ENCODE measurements at places on chromosomes 13 and 19.
A peak's percentile ranks its signal among the peaks of the same experiment; 100 is the strongest.

DNA sequence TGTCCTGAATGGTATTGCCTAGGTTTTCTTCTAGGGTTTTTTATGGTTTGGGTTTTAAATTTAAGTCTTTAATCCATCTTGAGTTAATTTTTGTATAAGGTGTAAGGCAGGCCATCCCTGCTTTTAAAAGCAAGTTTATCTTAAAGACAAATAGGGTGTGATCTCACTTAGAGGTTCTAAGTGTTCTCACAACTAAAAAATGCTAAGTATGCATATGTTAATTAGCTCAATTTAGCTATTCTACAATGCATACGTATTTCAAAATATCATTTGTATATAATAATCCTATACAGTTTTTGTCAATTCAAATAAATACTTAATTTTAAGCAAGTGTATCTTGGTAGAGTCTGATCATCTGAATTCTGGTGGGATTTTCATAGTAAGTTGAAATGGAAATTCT, 50.4 kb downstream of the MBNL2 start:
- no peak for DNase-seq

- DNase-seq, result peak; percentile 69
These were observed 347.2 kb downstream of the ZNF536 start for GRCh38 chr19:30719189-30719998.

DNA sequence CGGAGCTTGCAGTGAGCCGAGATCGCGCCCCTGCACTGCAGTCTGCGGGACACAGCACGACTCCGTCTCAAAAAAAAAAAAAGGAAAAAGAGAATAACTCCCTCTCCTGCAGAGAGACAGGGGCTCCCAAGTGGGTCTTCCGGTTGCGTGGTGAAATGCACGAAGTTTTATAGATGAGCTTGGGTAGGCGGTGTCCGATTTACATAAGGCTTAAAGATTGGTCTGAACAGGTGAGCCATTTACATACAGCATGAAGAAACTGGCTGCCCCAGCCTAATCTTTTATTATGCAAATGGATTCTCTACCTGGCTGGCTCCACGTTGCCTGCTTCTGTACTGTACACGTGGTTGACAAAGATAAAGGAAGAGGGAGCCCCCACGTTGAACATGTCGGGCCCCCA, 19.5 kb downstream of the ADGRE2 start:
- peak; percentile 20 for DNase-seq

DNA sequence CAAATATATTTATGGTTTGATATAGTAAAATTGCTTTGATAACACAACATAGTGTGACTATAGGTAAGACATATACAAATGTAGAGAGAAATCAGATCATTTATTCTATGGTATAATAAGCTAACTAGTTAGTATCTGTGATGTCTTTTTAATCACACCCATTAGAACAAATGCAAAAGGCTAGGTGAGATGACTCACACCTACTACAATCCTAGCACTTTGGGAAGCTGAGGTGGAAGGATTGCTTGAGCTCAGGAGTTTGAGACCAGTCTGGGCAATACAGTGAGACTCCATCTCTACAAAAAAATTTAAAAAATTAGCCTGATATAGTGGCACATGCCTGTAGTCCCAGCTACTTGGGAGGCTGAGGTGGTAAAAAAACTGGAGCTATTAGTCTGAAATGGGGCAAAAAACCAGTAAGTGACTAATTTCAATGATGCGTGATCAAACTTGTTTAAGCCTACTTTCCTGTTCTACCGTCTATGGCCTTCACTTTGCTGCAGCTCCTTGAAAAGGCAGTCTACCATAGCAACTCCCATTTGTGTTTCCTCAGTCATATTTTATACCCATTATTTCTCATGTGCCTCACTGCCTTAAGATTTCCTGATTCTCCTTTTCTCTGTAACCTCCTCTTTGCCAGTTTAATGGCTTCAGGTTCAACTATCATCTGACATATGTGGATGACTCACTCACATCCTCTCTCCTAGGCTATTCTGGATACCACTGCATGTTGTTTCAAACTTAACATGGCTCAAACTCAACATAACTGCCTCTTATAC, 12.5 kb downstream of the ALG5 start:
- DNase-seq, result no peak

DNA sequence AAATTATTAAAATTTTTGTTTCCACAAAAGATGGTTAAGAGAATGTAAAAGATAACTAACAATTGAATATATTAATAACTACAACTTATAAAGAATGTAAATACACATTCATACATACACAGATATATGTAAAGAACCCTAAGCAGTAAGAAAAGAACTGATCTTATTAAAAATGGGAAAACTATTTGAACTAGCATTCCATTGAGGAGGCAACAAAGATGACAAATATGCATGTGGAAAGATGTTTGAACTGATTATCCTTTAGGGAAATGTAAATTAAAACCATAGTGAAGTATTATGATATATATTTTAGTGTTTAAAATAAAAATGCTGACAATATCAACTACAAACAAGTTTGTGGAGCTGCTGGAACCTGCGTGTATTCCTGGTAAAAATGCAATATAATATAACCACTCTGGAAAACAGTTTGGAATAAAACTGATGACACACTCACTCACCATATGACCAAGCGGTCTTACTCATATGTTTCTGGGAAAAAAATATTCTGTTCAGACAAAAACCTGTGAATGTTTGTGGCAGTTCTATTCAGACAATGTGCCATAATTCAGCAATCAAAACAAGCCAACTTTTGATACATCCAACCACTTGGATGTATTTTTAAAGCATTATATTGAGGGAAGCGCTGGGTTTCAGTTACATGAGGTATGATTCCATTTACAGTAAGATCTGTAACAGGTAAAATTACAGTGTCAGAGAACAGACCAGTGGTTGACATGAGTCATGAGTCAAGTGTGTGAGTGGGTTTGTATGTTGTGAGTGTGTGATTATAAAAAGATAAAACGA, 694.4 kb upstream of the SLITRK5 start:
- no peak for DNase-seq

- DNase-seq, result no peak
These were observed 397.4 kb downstream of the FOXO1 start for GRCh38 chr13:40269086-40269485.

DNA sequence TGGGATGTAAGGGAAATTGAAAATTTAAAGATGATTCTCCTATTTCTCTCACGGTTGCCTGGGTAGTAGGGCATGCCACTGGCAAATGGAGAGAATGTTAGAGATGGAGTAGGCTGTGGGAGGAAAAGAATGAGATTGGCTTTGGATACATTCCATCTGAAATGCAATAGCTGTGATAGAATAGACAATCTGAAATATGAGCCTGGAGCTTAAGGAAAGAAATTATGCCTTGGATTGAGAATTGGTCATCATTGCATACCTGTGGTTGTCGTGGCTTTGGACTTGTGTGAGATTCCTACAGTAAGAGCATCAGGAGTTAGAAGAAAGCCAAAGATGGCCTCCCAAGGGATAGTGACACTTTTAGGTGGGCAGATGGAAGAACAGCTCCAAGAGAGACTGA, 305.1 kb upstream of the SLC10A2 start:
- no peak for DNase-seq

GRCh38 chr19:50768277-50768676, 2.0 kb upstream of the GPR32 start:
- no peak for DNase-seq

- no peak for DNase-seq
These were observed 181.9 kb upstream of the EDNRB start for GRCh38 chr13:78100486-78100885.

GRCh38 chr19:52244021-52244420, 25.4 kb upstream of the ZNF766 start:
- no peak for DNase-seq

- DNase-seq, result peak; percentile 78
These were observed 6.1 kb downstream of the DHRS12 start for GRCh38 chr13:51797664-51798488.
